Sigmoid colon (tissue), 7 donors: ENCODE measurements at places on chromosomes 4 and X. TPM values are rescaled to one million over a fixed set of nuclear protein-coding genes. Genes with fewer than 3 reads are reported as not detected.

- no peaks in the 10 kb centered on the region for H3K36me3 ChIP-seq
- H3K27me3 ChIP-seq = no peaks in the 10 kb centered on the region
- peaks cover 9% of the 10 kb centered on the region for H3K4me1 ChIP-seq
- H3K27ac ChIP-seq = no peak overlapping the region
- no peak overlapping the region for H3K4me3 ChIP-seq
- DNase-seq = no peak
Observed at GRCh38 chr4:102736636-102737549, 23.9 kb downstream of the MANBA start.

DNA sequence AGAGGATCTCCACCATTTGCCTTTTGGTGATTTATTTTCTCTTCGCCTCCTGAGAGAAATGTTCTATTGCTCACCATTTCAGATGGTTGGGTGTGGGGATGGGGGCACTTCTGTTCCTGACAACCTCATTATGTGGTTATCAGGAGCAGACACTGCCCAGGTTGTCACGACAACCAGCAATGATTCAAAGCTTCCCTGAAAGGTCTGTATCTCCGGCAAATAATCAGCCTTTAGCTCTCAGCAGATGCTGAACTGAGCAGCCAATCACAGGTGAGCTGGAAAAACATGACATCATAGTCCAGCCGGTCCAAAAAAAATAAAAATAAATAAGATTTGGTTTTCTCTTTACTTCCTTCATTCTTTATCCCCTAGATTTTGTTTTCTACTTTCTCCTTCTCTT lies 5.5 kb upstream of the PAK3 start:
- H3K4me1 ChIP-seq = no peaks in the 10 kb centered on the region
- H3K4me3 ChIP-seq = no peak overlapping the region
- H3K36me3 ChIP-seq = no peaks in the 10 kb centered on the region
- DNase-seq = no peak

DNA sequence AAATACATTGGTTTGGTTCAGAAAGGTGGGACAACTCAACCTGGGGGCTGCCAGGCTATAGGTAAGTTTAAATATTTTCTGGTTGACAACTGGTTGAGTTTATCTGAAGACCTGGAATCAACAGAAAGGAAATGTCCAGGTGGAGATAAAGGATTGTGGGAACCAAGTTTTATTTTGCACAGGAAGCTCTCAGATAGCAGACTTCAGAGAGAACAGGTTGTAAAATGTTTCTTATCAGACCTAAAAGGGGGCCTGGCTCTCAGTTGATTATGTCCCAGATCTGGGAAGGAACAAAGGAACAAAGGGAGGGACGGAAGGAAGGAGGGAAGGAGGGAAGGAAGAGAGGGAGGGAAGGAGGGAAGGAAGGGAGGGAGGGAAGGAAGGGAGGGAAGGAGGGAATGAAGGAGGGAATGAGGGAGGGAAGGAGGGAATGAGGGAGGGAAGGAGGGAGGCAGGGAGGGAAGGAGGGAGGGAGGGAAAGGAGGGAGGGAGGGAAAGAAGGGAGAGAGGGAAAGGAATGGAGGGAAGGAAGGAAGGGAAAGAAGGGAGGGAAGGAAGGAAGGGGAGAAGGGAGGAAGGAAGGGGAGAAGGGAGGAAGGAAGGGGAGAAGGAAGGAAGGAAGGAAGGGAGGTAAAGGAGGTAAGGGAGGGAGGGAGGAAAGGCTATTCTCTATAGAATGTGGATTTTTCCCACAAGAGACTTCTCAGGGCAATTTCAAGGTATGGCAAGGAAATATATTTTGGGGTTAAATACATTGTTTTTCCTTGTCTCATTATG lies 186.7 kb downstream of the DHRSX start:
- H3K4me1 ChIP-seq = no peaks in the 10 kb centered on the region
- H3K36me3 ChIP-seq = no peaks in the 10 kb centered on the region
- no peak overlapping the region for H3K27ac ChIP-seq
- no peak overlapping the region for H3K4me3 ChIP-seq

- no peaks in the 10 kb centered on the region for H3K27me3 ChIP-seq
- no peak overlapping the region for H3K27ac ChIP-seq
- DNase-seq = no peak
- no peaks in the 10 kb centered on the region for H3K36me3 ChIP-seq
Observed at GRCh38 chr4:13860126-13860525, 232.6 kb upstream of the BOD1L1 start.

DNA sequence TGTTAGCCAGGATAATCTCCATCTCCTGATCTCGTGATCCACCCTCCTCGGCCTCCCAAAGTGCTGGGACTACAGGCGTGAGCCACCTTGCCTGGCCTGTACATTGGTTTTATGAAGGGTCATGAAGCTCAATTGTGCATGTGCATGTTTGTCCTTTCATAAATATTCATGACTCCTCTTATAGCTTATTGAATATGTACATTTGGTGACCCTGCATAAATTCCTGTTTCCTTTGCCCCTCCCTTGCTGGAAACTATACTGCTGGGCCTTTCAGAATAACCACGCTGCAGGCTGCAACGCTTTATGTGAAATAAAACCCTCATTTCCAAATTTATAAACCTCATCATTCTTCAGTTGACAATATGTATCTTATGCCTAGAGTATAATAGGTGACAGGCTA lies 978.0 kb upstream of the LCORL start:
- no peaks in the 10 kb centered on the region for H3K4me1 ChIP-seq
- H3K36me3 ChIP-seq = no peaks in the 10 kb centered on the region
- no peaks in the 10 kb centered on the region for H3K27me3 ChIP-seq
- H3K4me3 ChIP-seq = no peak overlapping the region
- no peak overlapping the region for H3K27ac ChIP-seq
- DNase-seq = no peak

- no peak overlapping the region for H3K4me3 ChIP-seq
Observed at GRCh38 chr4:153728660-153729059, 31.2 kb downstream of the RNF175 start.

DNA sequence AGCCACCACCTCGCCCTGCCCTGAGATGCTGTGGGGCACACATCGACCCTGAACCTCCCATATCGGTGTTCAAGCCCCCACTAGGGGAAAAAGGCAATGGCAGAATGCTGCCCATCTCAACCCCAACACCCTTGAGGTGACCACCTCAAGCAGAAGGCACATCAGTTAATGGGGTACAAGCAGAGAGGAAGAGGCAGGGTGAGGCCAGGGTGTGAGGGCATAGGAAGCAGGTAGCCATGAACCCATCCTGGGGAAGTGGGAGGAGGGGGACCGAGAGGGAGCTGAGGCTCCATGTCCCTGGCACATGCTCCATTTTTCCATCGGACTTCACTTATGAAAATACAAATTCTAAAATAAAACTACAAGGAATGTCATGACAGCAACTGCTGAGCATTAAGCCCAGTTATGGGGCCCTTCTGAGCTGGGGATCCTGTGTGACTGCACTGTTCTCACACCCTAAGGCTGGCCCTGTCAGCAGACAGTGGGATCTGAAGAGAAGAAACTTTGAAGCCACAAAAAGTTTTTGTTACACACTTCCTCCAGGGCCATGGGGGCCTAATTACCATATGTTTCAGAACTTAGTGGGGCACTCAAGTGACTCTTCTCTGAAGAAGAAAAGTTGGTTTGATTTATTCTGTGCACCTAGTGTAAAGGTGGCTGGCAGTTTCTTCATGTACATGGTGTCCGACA lies 68.2 kb upstream of the FAM241A start:
- no peaks in the 10 kb centered on the region for H3K27me3 ChIP-seq
- H3K27ac ChIP-seq = no peak overlapping the region
- DNase-seq = no peak
- no peak overlapping the region for H3K4me3 ChIP-seq
- H3K36me3 ChIP-seq = no peaks in the 10 kb centered on the region
- H3K4me1 ChIP-seq = no peaks in the 10 kb centered on the region

DNA sequence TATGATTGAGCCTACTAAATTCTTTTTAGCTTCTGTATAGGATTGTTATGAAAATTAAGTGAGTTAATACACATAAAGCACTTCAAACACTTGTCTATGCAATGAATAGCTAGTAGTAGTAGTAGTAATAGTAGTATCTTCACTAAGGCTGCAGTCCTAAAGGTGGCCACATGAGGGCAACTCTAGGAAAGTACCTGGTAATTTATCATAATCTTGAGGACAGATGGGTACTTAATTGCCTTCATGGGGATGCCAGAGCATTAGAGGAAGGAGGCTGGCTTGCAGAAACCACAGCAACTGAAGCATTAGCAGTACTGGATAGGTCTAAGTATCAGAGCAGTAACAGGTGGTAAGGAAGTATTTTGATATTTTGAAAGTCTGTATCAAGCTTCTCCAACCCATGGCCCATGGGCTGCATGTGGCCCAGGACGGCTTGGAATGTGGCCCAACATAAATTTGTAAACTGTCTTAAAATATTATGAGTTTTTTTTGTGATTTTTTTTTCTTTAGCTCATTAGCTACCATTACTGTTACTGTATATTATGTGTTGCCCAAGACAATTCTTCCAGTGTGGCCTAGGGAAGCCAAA lies 17.3 kb downstream of the NIPAL1 start:
- H3K27me3 ChIP-seq = no peaks in the 10 kb centered on the region
- H3K36me3 ChIP-seq = no peaks in the 10 kb centered on the region
- no peak for DNase-seq
- H3K4me3 ChIP-seq = no peak overlapping the region
- no peak overlapping the region for H3K27ac ChIP-seq
- peaks cover 4% of the 10 kb centered on the region for H3K4me1 ChIP-seq

- no peak overlapping the region for H3K27ac ChIP-seq
- no peak overlapping the region for H3K4me3 ChIP-seq
- DNase-seq = no peak
- no peaks in the 10 kb centered on the region for H3K27me3 ChIP-seq
- H3K36me3 ChIP-seq = no peaks in the 10 kb centered on the region
Observed at GRCh38 chr4:146379744-146380143, 142.0 kb downstream of the SLC10A7 start.

GRCh38 chr4:75685546-75686189 lies 12.5 kb upstream of the G3BP2 start:
- H3K4me1 ChIP-seq = no peaks in the 10 kb centered on the region
- H3K27me3 ChIP-seq = no peaks in the 10 kb centered on the region
- no peak for DNase-seq
- H3K27ac ChIP-seq = no peak overlapping the region
- no peaks in the 10 kb centered on the region for H3K36me3 ChIP-seq
- no peak overlapping the region for H3K4me3 ChIP-seq

DNA sequence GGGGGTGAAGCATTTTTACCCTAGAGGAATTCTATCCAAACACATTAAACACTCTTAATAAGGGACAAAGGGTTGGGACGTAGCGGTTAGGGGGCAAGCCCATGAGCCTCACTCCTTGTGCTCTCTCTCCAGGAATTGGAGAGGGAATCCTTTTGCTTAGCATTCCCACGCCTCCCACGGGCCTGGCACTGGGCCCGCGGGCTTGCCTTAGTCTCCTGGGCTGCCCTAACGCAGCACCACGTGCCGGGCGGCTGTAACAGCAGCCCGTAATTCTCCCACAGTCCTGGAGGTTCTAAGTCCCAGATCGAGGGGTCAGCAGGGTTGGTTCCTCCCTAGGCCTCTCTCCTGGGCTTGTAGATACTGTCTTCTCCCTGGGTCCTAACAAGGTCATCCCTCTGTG lies 67.5 kb downstream of the TBL1X start:
- no peaks in the 10 kb centered on the region for H3K27me3 ChIP-seq
- H3K36me3 ChIP-seq = no peaks in the 10 kb centered on the region
- no peak overlapping the region for H3K4me3 ChIP-seq
- peak; percentile 77 for DNase-seq

- no peak overlapping the region for H3K4me3 ChIP-seq
- no peak overlapping the region for H3K27ac ChIP-seq
- H3K27me3 ChIP-seq = no peaks in the 10 kb centered on the region
Observed at GRCh38 chrX:107831071-107831730, 5.5 kb downstream of the MID2 start.

DNA sequence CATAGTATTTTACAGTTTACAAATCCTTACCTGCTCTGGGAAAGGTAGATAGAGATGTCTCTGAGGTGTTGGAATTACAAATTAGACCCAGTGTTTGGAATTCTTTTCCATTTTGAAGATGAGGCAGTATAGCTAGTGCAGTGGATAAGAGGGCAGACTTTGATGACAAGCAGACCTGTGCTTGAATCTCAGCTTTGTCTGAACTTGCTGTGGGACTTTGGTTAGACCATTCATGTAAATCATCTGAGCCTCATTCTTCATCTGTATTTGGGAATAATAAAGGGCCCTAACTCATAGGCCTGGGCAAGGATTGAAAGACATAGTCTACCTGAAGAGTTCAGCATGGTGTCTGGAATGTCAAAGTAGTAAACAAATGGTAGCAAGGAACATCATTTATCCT lies 77.2 kb upstream of the BOD1L1 start:
- H3K4me1 ChIP-seq = no peaks in the 10 kb centered on the region
- peak overlapping the region; percentile 2 for H3K27ac ChIP-seq
- no peaks in the 10 kb centered on the region for H3K27me3 ChIP-seq
- DNase-seq = no peak

GRCh38 chr4:137676357-137676998 lies 144.2 kb upstream of the PCDH18 start:
- no peak overlapping the region for H3K27ac ChIP-seq
- no peak for DNase-seq
- H3K27me3 ChIP-seq = no peaks in the 10 kb centered on the region
- no peaks in the 10 kb centered on the region for H3K4me1 ChIP-seq
- H3K36me3 ChIP-seq = no peaks in the 10 kb centered on the region

DNA sequence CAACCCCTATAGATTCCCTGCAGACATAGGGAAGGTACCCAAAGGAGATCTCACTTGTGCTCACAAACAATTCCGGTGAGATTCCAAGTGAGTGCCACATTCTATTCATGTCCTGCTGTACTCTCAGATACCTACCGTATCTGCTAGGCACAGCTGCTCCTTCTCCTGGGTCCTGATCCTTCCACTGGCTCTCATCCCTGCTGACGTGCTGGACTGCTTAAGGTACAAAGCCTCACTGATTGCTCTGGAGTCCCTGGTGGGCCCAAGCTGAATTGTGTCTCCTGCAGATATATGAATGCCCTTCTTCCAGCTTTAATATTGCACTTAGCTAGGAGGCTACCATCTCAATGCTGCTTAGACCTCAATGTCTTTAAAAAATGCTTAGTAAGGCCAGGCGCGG lies 2.4 kb downstream of the TCEAL1 start:
- H3K4me3 ChIP-seq = no peak overlapping the region
- no peak for DNase-seq
- peaks cover 17% of the 10 kb centered on the region for H3K4me1 ChIP-seq
- H3K36me3 ChIP-seq = no peaks in the 10 kb centered on the region

- no peaks in the 10 kb centered on the region for H3K27me3 ChIP-seq
- peak overlapping the region; percentile 67 for H3K4me3 ChIP-seq
- H3K4me1 ChIP-seq = no peaks in the 10 kb centered on the region
- peak overlapping the region; percentile 81 for H3K27ac ChIP-seq
- H3K36me3 ChIP-seq = no peaks in the 10 kb centered on the region
- peak; percentile 67 for DNase-seq
Observed at GRCh38 chrX:17375637-17376430, 834 bp downstream of the NHS start.

Gene ZNF630
- total RNA-seq = 4.6 TPM

Gene JCHAIN
- not detected for total RNA-seq

Gene PALLD
- 1,691 TPM for total RNA-seq

Gene ERAS
- not detected for total RNA-seq

Gene PTCHD1
- 19.6 TPM for total RNA-seq

Gene PRPS1
- 18.8 TPM for total RNA-seq
